ENCODE measurements at places on chromosomes 13 and 19. TPM values are rescaled to one million over a fixed set of nuclear protein-coding genes. Genes with fewer than 3 reads are reported as not detected.

DNA sequence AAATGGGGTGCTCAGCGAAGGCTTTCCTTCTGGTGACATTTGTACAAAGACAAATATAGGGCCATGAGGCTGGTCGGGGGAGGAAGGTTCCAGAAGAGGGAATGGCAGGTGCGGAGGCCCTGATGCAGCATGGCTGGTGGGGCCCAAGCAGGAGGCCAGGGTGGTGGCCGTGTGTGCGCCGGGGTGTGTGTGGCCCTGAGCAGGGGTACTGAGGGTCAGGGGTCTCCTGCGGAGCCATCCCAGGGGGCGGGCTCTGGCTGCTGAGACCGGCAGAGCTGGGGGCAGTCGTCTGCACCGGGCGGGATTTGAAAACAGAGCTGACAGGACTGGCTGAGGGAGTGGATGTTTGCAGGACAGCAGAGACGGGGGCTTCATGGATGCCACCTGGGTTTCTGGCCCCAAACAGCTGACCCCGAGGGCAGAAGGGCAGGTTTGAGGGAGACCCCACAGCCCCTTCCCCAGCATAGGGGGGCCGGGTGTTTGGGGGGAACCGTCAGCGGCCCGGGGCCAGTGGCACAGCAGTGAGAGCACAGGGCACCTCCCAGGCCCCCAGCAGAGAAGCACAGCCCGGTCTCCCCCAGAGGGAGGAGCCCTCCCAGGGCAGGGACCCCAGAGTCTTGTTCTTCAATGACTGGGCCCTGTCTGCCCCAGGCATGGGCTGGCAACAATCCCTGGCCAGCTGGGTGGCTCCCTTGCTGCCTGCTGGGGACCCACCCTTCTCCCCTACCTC, 11.4 kb downstream of the PIAS4 start:
- DNase-seq: no peak

GRCh38 chr19:4866595-4867424, 657 bp downstream of the PLIN3 start:
- peak; percentile 61 for DNase-seq

GRCh38 chr13:97107815-97108529, 113.7 kb upstream of the OXGR1 start:
- no peak for DNase-seq

GRCh38 chr13:97005625-97006262, 11.5 kb upstream of the OXGR1 start:
- DNase-seq: no peak

GRCh38 chr13:42592915-42593900, 19.3 kb downstream of the TNFSF11 start:
- DNase-seq: no peak

GRCh38 chr13:24230428-24231072, 70.0 kb downstream of the SPATA13 start:
- DNase-seq: no peak

GRCh38 chr13:32320528-32320927, 5.2 kb downstream of the BRCA2 start:
- DNase-seq: no peak

DNA sequence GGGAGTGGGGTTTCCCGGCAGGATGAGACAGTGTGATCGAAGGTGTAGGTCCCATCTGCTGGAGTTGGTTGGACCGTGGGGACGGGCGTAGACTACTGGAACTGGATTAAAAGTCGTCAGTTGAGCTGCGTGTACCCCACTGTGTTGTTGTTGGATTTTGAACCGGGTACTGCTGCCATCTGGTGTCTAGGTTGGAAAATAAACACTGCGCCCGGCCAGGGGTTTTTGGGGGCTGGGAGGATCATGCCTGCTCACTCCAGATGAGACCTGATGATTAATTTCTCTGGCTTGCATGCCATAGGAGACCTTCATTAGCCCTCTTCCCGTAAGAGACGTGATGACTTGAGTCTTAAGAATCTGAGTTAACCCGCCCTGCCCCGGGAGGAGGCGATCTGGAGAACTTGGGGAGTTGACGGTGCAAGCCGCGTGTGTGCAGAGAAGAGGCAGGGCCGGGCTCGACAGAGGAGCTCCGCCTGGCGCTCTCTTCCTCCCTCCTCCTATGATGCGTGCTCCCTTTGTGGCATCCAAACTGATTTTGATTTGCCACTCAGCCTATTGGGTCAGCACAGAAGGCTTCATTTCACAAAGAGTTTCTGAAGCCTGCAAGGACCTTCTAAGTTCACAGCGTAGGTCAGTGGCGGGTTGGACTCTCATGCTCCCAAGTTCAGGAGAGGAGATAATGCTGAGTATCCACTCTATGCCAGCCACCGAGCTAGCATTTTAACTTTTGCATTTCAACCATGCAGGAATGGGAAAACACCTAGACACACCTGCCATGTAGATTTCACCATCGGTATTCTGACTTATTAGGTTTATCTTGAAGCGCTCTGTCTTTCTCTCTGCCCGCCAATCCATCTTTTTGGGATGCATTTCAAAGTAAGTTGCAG, 2.7 kb downstream of the UHRF1 start:
- peak; percentile 88 for DNase-seq

GRCh38 chr19:43674596-43674995, 4.6 kb upstream of the PLAUR start:
- no peak for DNase-seq

DNA sequence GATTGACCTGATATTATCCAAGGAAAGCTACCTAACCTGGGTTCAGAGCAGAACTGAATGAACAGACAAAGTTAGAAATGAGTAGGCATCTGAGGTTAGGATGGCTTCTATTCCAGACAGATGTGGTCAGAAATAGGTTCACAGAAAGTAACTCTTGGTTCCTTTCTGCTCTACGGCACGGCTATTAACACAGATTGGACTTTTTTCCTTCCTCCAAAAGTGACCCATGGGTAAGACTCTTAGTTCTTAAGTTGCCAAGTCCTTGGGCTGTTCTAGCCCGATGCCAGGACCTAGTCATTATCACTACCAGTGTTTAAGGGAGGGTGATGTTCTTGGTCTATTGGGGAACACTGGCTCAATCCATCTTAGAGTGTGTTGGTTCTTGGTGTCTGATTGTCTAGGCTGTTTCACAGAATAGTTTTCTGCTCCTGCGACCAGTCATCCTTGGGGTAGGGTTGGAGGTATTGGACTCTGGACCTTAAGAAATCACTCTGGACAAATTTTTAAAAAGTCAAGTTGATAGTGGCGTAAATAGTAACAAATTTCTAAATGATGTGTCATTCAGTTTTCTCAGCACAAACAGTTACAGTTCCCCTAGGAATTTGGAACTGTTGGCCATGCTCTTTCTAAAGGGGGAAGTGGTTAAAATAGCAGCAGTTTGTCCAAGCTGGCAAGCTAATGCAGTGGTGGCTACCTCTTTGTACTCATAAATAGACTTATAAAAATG, 60.1 kb upstream of the MYCBP2 start:
- DNase-seq: no peak

- DNase-seq: no peak
Measured at GRCh38 chr19:6241680-6242377, 37.9 kb downstream of the MLLT1 start.

- no peak for DNase-seq
Measured at GRCh38 chr13:26074706-26075105, 22.9 kb upstream of the SHISA2 start.

LILRA6 gene
- not detected for total RNA-seq

FGF9 gene
- 0.19 TPM for total RNA-seq

ETV2 gene
- 1.1 TPM for total RNA-seq

FCGBP gene
- 4.9 TPM for total RNA-seq

All from activated CD4-positive, alpha-beta T cell treated with anti-CD3 and anti-CD28 coated beads for 36 hours (primary cell).